Effector CD8-positive, alpha-beta T cell (primary cell): ENCODE measurements at places on chromosomes 1 and 21.

DNA sequence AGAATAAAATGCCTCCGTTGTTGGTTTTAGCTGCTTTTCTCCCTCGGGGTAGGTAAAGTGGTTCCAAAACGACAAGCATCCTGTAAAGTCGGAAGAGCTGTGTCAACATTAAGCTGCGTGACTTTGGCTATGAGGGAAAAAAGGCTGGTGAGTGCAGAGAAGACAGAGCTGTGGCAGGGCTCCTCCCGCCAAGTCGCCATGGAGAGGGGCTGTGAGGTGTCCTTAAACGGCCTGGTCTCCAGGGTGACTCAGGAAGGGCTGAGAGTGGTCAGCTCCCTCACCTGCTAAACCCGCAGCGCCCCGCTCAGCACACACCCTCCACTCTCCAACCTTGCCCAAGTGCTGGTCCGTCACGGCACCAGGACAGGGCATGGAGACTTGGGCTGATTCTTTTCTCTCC, 91.6 kb upstream of the SAMD11 start:
- DNase-seq: no peak

GRCh38 chr21:35424122-35424521, 375.0 kb upstream of the RUNX1 start:
- DNase-seq: no peak

DNA sequence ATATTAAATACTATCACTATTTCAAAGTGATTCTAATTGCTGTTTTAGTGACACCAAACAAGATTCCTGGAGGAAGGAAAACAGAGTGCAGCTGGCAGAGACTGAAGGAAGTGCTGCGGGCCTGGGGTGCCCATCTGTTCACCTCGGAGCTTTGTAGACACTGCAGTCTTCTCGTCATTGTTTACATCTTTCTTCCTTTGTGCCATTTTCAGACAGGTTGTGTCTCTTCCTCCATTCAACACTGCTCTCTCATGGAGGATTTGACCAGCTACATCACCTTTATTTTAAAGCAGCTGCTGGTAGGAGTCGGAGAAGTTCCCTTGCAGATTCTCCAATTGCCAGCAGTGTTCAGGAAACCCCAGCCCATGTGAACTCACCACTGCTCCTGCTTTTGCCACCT, 37.3 kb downstream of the ABCA4 start:
- no peak for DNase-seq

- no peak for DNase-seq
These were observed 266.6 kb upstream of the C1orf174 start for GRCh38 chr1:4166713-4167112.

DNA sequence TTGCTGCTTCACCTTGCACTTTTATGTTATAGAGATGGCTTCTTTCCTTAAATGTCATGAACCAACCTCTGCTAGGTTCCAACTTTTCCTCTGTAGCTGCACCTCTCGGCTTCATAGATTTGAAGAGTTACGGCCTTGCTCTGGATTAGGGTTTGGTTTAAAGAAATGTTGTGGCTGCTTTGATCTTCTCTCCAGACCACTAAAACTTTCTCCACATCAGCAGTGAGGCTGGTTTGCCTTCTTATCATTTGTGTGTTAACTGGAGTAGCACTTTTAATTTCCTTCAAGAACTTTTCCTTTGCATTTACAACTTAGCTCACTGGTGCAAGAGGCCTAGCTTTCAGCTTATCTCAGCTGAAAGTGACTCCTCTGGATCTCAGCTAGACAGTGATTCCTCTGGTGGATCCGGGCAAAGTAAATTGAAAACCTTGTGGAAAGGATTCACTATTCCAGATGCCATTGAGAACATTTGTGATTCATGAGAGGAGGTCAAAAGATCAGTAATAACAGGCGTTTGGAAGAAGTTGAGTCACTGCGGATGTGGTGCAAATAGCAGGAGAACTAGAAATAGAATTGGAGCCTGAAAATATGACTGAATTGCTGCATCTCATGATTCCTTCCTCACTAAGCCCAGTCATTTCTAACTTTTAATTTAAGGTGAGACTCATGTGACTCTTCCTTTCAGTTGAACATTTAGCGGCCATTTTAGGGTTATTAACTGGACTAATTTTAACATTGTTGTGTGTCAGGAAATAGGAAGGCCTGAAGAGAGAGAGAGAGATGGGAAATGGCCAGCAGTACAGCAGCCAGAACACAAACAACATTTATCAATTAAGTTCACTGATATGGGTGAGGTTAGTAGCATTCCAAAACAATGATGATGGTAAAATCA, 16.2 kb upstream of the RGS1 start:
- DNase-seq: no peak

GRCh38 chr1:154664331-154665002, 56.5 kb upstream of the ADAR start:
- DNase-seq: no peak

- DNase-seq: no peak
These were observed 39.4 kb upstream of the GADD45A start for GRCh38 chr1:67645495-67646144.

DNA sequence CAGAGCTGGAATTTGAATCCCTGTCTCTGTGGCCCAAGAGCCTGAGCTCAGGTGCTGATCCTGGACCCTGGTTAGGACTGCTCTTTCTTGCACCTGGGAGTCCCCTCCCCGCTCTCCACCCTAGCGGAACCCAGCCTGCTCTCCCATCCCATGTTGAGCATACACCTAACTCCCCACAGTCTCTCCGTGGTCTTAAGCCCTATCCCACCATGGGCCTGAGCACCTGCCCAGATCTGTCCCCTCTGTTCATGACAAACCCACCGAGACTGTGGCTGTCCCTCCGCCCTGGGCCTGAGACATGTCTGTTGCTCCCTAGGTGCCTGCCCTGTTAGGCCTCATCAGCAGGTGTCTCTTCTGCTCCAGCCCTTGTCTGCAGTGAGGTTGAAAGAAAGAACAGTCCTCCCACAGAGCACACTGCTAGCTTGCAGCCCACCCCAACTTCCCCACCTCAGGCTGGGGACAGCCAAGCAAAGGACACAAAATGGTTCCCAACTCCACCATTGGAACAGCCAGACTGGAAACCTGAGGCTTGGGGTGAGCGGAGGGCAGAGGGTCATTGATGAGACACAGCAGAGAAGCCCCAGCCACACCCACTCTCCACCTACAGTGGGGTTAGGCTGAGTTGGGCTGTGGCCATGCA, 118.5 kb downstream of the MATN1 start:
- no peak for DNase-seq
